ENCODE measurements at places on chromosomes 16 and 17.

GRCh38 chr16:50261160-50261706 is 5.1 kb upstream of the ADCY7 start:
- DNase-seq = no peak

DNA sequence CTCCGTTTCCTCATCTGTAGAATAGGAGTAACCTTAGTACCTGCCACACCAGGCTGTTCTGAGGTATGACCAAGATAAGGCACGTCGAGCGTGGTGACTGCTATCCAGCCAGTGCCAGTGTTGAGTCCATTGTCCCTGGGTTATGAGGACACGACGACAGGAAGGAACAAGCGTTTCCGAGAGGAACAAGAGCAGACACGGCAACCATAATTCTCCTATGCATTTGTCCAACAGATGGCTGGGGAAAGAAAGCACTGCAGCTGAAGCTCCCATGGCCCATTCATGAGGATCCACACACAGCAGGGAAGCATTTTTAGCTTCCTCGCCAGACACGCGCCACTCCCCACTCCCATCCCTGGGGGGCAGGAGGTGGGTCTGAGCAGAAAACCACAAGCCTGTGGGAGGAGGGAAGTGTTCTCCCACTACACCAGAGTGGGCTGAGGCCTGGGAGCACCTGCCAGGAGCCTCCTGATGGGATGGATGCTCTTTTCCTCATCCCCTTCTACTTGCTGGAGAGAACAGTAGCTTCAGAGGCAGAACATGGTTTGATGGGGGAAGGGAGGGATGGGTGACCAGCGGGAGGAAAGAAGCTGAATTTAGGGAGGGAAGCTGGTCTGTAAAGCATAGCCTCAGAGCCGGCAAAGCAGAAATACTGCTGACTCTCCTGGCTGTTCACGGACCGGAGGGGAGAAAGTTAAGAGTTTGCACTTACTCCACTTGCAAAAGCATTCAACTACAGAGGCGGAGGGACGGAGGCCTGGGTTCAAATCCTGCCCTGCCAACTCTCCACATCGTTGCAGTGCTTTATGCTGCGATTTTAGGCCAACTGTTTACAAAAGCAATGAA is 2.7 kb downstream of the COTL1 start:
- no peak for DNase-seq

DNA sequence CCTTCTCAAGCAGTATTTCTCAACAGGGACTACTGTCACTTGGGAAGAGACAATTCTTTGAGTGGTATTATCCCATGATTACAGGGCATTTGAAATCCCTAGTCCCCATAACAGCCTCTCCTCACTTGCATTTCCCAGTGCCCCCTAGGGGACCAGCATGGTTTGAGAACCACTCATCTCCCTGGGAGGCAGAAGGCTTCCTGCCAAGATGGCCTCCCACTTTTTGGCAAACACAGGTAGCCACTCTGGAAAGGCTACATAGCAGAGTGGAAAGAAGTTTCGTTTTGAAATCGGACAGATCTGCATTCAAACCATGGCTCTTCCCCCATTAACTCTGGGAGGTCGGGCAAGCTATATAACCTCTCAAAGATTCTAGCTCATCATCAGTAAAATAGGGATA is 256.8 kb downstream of the XYLT1 start:
- no peak for DNase-seq

DNA sequence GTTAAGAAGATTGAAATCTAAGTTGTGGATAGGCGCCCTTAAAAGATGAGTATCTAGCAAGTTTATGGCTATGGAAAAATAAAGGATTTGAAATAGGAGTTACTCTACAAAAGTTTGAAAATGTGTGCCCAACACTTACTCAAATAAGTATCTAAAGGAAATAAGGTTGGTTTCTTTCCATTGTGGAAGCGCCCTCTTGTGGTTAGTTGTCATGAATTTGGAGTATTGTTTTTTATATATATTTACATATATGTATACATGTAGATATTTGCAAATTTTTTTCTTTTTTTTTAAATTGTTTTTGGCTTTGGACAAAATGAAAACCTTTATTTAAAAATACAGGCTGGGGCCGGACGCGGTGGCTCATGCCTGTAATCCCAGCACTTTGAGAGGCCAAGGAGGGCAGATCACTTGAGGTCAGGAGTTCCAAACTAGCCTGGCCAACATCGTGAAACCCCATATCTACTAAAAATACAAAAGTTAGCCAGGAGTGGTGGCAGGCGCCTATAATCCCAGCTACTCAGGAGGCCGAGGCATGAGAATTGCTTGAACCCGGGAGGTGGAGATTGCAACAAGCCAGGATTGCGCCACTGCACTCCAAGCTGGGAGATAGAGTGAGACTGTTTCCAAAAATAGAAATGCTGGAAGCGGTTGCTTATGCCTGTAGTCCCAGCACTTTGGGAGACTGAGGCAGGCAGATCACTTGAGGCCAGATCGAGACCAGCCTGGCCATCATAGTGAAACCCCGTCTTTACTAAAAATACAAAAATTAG is 24.0 kb upstream of the VPS4A start:
- DNase-seq = no peak

DNA sequence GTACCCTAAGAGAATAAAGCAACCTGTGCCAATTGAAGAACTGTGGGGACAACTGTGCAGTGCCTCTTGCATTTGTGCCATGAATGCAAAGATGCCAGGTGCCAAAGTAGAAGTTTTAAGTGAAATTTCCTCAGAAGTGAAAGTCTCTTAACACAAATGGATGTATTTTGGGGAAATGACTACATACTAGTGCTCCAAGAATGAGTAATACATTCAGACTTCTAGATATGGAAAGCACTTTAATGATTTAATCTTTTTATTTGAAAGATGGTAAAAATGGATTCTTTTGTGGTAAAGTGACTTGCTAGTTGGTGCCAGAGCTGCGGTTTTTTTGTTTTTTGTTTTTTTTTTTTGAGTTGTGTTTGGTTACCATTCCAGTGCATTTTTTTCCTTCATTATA is 15.0 kb downstream of the UTP18 start:
- DNase-seq = no peak

DNA sequence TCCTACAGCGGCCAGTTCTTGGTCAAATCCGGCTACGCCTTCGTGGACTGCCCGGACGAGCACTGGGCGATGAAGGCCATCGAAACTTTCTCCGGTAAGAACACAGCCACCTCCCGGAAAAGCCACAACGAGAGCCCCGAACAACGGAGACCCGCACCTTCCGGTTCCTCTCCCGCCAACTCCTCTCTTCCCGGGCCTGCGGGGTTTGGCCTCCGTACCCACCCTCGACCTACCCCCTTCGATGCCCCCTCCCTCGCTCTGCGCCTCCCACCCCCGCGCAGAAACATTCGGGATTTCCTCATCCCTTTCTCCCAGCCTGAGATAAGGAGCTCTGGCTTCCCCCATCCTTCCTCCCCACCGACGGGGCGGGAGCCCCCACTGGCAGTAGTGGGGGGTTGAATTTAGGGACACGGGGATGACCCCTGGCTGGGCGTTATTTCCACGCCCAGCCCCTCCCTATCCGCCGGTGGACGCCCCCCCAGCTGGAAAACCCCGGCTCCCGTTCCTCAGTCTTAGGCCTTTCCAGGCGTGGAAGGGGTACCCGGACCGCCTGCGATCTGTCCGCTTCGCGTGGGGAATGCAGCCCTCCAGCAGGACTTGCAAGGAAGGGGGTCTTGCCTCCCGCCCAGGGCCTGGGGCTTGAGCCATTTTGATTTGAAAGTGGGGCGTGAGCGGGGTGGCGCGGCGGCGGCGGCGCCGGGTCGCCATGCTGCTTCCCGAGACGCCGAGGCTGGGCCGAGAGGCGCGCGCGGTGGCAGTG is 822 bp downstream of the IGF2BP1 start:
- DNase-seq = no peak

- DNase-seq = no peak
Measured at GRCh38 chr16:11658896-11659708, 9.2 kb upstream of the SNN start.

DNA sequence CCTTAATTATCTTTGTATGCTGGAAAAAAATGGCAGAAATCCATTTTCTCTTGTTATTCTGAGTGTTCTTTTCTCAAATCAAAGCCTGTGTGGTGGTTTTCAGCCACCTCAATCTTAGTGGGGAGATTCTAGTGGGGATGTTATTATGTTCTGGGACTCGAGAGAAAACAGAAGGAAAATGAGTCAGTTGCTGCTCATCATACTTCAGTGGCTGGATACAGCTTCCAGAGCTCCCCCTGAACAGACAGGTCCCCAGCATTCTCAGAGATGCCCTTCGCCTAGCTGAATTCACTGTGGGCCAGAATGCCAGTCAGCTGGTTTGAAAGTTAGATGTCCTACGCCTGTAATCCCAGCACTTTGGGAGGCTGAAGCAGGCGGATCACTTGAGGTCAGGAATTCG is 8.5 kb downstream of the ST6GALNAC1 start:
- DNase-seq = no peak

- DNase-seq = no peak
Measured at GRCh38 chr16:85471469-85472431, 141.4 kb upstream of the GSE1 start.

DNA sequence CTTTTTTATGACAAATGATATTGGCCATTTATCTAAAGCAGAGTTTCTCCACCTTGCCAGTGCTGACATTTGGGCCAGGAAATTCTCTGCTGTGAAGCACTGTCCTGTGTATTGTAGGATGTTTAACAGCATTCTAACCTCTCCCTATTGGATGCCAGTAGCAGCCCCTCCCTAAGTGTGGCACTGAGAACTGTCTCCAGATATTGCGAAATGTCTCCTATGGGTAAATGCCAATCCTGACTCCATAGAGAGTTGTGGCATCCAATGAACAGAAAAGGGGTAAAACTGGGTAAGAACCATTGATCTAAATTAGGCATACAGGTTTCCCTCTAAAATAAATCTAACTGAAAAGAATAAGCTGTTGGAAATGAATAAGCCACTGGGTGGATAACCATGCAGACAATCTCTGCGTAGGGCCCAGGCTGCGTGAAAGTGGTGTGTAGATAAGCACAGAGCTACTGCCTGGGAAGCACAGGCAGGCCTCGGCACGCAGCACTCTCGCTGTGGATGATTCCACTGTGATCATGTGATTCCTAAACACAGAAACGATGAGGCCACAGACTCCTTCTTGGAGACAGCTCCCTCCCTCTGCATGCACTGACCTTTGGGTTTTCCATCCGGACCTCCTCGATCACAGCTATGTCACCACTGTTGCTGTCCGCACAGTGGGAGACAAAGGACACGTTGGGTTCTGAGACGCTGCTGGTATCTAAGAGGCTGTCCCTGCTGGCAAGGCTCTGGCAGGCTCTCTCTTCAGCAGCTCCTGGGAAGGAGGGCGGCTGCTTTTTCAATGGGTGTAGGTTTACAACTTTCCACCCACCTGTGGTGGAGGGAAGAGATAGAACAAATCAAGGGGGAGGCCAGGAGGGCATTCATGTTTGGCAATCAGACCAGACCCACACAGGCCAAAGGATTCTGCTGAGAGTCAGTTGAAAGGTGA is 44.1 kb downstream of the GTF3C1 start:
- no peak for DNase-seq

DNA sequence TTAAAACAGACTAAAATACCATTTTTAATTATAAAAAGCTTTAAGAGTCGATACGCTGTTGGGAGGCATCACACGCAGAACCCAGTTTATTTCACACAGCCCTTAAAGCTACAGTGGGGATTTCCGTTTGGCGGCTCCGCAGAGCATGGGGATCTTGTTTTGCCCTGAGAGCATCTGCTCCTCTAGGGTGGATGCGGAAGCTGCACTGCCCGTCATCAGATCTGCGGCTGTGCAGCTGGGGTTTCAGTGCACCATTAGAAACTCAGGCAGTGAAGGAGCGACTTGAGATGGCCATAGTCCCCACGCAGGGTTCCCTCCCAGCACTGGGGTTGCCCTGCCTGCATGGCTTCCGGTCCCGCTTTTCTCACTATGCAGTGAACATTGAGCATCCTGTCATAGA is 62.2 kb upstream of the CHMP6 start:
- DNase-seq = no peak

DNA sequence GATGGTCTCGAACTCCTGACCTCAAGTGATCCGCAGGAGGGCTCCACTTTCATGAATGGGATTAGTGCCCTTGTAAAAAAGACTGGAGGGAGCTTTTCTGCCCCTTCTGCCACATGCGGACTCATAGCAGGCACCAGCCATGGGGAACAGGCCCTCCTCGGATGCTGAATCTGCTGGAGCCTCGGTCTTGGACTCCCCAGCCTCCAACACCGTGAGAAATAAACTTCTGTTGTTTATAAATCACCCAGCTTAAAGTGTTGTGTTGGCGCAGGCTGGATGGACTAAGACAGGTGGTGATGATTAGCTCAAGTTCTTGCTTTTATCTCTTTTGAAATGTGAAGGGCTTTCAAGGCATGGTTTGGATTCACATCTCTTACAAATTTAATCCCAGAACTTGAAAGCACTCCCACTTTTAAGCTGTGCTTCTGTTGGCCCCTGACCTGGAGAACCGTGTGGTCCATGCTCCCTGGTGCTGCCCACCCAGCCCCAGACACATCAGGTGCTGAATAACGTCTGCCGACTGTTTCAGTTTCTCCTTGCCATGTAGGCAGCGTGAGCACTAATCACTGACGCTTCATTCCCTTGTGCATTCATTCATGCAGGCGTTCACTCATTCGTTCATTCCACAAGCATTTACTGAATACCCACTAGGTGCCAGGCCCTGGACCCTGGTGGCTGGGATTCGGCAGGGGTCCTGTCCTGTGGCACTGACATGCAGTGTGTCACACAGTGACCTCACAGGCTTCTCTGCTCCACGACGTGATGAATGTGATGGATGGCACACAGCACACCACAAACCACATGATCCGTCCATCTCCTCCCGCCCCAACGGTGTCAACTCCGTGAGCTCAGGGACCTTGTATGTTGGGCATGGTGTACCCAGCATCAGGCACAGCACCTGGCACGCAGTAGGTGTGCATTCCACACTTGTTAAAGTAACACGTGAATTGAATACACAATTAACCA is 8.9 kb downstream of the CIBAR2 start:
- no peak for DNase-seq

GRCh38 chr16:68356249-68356918 is 45.6 kb downstream of the PRMT7 start:
- peak; percentile 56 for DNase-seq

DNA sequence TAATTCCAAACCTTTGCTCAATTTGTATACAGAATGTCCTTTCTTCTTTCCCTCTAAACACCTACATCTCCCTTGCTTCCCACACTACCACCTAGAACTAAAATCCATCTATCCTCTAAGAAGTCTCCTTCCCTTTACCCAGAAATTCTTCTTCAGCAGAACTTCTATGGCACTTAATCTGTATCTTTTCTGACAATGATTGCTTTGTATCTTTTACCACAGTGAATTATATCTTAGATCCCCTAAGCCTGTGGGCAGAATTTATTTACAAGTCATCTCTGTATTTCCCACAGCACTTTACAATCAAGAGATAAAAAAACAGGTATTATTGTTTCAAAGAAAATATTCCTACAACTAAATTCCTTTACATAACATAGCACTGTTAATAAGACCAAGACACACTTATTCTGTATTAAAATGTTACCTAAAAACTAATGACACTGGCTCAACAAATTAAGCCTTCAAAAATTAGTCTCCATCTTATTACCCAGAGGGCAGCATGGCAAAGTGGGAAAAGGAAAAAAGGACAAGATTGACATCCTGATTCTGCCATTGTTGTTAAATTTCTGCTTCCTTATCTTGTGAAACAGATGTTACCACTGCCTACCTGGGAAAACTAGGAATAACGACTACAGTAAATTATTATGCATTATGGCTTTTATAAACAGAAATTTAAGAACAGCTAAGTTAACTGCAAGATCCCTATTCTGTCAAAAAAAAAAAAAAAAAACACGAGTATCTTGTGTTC is 42.8 kb downstream of the KANSL1 start:
- DNase-seq = no peak

GRCh38 chr16:6753553-6753952 is 579.1 kb upstream of the RBFOX1 start:
- no peak for DNase-seq

- DNase-seq = no peak
Measured at GRCh38 chr17:60230358-60230757, 80.6 kb downstream of the CA4 start.

- no peak for DNase-seq
Measured at GRCh38 chr16:35506898-35507194, 2047.4 kb downstream of the TP53TG3F start.

Measured in activated CD4-positive, CD25-positive, alpha-beta regulatory T cell treated with anti-CD3 and anti-CD28 coated beads, Interleukin-2, amount 50 U/mL, for 72 hours (primary cell).